ENCODE measurements at places on chromosomes 3 and 15. TPM values are rescaled to one million over a fixed set of nuclear protein-coding genes. Genes with fewer than 3 reads are reported as not detected.

SEMA6D gene
- not detected for polyA plus RNA-seq

TRPM7 gene
- 16.9 TPM for polyA plus RNA-seq

HTR3E gene
- polyA plus RNA-seq: not detected

C15orf40 gene
- 82.3 TPM for polyA plus RNA-seq

TMEM212 gene
- not detected for polyA plus RNA-seq

CASR gene
- not detected for polyA plus RNA-seq

IL17RE gene
- not detected for polyA plus RNA-seq
